Upper lobe of left lung (tissue), 6 donors: ENCODE measurements at places on chromosomes 2 and 18.

- H3K4me3 ChIP-seq = no peak overlapping the region
- H3K27ac ChIP-seq = no peak overlapping the region
- no peaks in the 10 kb centered on the region for H3K36me3 ChIP-seq
- H3K4me1 ChIP-seq = no peaks in the 10 kb centered on the region
Measured at GRCh38 chr2:63440612-63441011, 147.7 kb downstream of the WDPCP start.

DNA sequence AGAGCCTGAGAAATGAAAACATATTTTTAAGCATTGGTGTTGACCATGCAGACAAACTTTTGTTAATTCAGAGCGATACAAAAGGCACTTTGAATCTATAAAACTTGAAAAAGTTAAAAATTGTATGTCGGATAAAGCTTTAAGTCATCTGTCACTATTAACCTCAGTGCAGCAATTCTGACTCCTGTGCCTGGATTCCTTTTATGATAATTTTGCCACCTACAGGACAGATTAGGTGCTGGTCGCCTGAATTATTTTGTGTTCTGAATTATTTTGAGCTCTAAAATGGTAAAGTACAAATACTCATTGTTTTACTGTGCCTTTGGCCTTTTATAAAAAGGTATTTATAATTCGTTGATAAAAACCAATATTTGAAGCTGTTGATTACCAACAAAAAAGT is 19.4 kb upstream of the RNF138 start:
- no peaks in the 10 kb centered on the region for H3K27me3 ChIP-seq
- no peaks in the 10 kb centered on the region for H3K36me3 ChIP-seq
- no peak overlapping the region for H3K27ac ChIP-seq
- DNase-seq = no peak
- no peaks in the 10 kb centered on the region for H3K4me1 ChIP-seq

GRCh38 chr2:54773838-54774237 is 50.4 kb downstream of the EML6 start:
- no peak overlapping the region for H3K4me3 ChIP-seq
- H3K27me3 ChIP-seq = no peaks in the 10 kb centered on the region
- no peak overlapping the region for H3K27ac ChIP-seq

GRCh38 chr2:27408601-27409320 is 630 bp downstream of the PPM1G start:
- DNase-seq = peak; percentile 26
- H3K4me3 ChIP-seq = peak overlapping the region; percentile 74
- H3K27me3 ChIP-seq = no peaks in the 10 kb centered on the region
- H3K27ac ChIP-seq = peak overlapping the region; percentile 93
- peaks cover 21% of the 10 kb centered on the region for H3K4me1 ChIP-seq

DNA sequence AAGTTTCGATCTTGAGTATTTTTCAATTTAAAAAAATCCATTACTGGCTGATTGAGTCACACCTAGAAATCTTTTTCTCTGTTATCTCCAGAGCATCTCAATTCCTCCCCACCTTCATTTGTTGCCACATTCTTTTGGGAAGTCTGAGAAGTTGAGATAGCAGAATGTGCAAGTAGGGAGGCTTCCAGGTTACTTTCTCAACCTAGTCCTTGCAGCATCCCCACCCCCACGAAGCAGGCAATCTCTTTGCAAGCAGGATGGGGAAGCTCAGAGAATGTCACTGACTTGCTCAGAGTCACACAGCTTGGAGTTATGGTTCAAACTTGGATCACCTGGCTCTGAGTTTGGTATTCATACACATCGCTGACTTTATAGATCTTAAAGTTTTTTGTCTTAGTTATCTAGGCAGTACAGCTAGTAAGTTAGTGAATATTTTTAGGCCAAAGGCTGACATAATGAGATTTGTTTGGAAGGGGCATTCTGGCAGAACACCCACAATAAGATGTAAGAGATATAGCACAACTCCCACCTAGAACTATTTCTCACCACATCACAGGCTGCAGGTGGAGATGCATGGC is 25.9 kb upstream of the LCLAT1 start:
- H3K4me1 ChIP-seq = no peaks in the 10 kb centered on the region
- no peaks in the 10 kb centered on the region for H3K36me3 ChIP-seq
- no peak overlapping the region for H3K4me3 ChIP-seq
- no peaks in the 10 kb centered on the region for H3K27me3 ChIP-seq
- no peak for DNase-seq

- no peaks in the 10 kb centered on the region for H3K4me1 ChIP-seq
- H3K36me3 ChIP-seq = no peaks in the 10 kb centered on the region
- no peak overlapping the region for H3K27ac ChIP-seq
- no peaks in the 10 kb centered on the region for H3K27me3 ChIP-seq
- H3K4me3 ChIP-seq = no peak overlapping the region
Measured at GRCh38 chr2:148865512-148865911, 9.5 kb upstream of the KIF5C start.

DNA sequence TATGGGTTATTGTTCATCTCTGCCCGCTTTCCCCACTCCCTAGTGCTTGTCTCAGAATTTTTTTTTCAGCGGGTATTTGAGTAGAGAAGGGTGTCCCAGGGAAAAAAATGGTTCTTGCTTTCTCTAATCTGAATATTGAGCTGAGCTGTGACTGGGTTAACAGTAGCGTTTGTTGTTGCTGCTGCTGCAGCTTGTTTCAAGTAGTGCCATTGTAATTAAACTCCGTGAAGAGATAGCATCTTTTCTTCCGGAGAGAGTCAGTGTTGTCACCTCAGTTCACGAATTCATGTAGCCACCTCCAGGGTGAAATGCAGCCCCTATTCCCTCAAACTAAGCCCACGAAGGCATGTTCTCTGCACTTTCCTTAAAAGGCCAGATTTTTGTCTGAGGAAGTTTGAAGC is 1.5 kb upstream of the AAK1 start:
- H3K27me3 ChIP-seq = no peaks in the 10 kb centered on the region
- H3K27ac ChIP-seq = peak overlapping the region; percentile 97
- DNase-seq = no peak
- no peaks in the 10 kb centered on the region for H3K36me3 ChIP-seq

- no peak overlapping the region for H3K27ac ChIP-seq
- no peaks in the 10 kb centered on the region for H3K4me1 ChIP-seq
- no peaks in the 10 kb centered on the region for H3K27me3 ChIP-seq
- no peaks in the 10 kb centered on the region for H3K36me3 ChIP-seq
- no peak for DNase-seq
Measured at GRCh38 chr2:70668911-70669310, 99.1 kb downstream of the ADD2 start.

- DNase-seq = no peak
- H3K4me1 ChIP-seq = no peaks in the 10 kb centered on the region
Measured at GRCh38 chr18:32610176-32610575, 139.5 kb upstream of the GAREM1 start.

- H3K36me3 ChIP-seq = no peaks in the 10 kb centered on the region
- H3K27me3 ChIP-seq = no peaks in the 10 kb centered on the region
- no peak overlapping the region for H3K27ac ChIP-seq
- H3K4me1 ChIP-seq = peaks cover 10% of the 10 kb centered on the region
- no peak for DNase-seq
Measured at GRCh38 chr18:8011906-8012305, 444.8 kb downstream of the PTPRM start.

DNA sequence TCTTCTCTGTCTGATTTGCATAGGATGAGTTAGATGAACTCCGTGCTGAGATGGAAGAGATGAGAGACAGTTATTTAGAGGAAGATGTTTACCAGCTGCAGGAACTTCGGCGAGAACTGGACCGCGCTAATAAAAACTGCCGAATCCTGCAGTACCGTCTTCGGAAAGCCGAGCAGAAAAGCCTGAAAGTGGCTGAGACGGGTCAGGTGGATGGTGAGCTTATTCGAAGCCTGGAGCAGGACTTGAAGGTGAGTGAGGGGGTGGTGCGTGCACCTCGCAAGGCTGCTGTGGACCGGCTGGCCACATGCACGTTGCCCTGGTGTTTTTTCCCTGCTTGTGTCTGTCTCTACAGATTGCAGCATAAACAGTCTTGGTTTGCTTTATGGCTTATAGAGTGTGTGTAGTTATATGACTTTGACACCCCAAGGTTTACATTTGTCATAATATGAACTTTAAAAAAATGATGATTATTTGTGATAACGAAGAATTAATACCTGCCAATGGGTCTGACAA is 13.1 kb downstream of the MTCL1 start:
- no peak for DNase-seq
- no peak overlapping the region for H3K4me3 ChIP-seq
- no peak overlapping the region for H3K27ac ChIP-seq
- no peaks in the 10 kb centered on the region for H3K36me3 ChIP-seq
- no peaks in the 10 kb centered on the region for H3K27me3 ChIP-seq

DNA sequence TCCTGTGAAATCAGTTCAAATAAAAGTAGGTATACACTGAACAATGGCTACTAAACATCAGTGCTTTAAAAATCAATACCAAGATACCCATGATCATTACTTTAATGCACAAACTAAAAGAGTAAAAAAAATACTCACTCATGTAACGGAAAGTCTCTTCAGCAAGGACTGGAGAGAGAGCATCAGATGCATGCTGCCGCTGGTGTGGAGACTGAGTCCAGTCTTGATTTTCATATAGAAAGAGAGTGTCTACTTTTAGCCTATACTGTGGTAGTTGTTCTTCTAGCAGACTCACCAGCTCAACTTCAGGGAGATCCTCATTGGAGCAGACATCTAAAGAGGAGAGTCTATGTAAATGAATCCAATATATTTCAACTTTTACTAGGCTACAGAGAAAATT is 44.0 kb downstream of the TRAK2 start:
- no peaks in the 10 kb centered on the region for H3K36me3 ChIP-seq
- no peak overlapping the region for H3K4me3 ChIP-seq
- no peak overlapping the region for H3K27ac ChIP-seq
- DNase-seq = no peak
- H3K27me3 ChIP-seq = no peaks in the 10 kb centered on the region

- H3K4me1 ChIP-seq = peaks cover 37% of the 10 kb centered on the region
- H3K27ac ChIP-seq = peak overlapping the region; percentile 92
- DNase-seq = no peak
- peak overlapping the region; percentile 67 for H3K4me3 ChIP-seq
- peaks cover 27% of the 10 kb centered on the region for H3K36me3 ChIP-seq
- no peaks in the 10 kb centered on the region for H3K27me3 ChIP-seq
Measured at GRCh38 chr2:10447300-10447894, 730 bp downstream of the ODC1 start.

GRCh38 chr2:222707102-222707688 is 35.7 kb downstream of the MOGAT1 start:
- no peak overlapping the region for H3K4me3 ChIP-seq
- no peaks in the 10 kb centered on the region for H3K36me3 ChIP-seq
- DNase-seq = no peak
- no peak overlapping the region for H3K27ac ChIP-seq
- H3K27me3 ChIP-seq = no peaks in the 10 kb centered on the region
- peaks cover 22% of the 10 kb centered on the region for H3K4me1 ChIP-seq

DNA sequence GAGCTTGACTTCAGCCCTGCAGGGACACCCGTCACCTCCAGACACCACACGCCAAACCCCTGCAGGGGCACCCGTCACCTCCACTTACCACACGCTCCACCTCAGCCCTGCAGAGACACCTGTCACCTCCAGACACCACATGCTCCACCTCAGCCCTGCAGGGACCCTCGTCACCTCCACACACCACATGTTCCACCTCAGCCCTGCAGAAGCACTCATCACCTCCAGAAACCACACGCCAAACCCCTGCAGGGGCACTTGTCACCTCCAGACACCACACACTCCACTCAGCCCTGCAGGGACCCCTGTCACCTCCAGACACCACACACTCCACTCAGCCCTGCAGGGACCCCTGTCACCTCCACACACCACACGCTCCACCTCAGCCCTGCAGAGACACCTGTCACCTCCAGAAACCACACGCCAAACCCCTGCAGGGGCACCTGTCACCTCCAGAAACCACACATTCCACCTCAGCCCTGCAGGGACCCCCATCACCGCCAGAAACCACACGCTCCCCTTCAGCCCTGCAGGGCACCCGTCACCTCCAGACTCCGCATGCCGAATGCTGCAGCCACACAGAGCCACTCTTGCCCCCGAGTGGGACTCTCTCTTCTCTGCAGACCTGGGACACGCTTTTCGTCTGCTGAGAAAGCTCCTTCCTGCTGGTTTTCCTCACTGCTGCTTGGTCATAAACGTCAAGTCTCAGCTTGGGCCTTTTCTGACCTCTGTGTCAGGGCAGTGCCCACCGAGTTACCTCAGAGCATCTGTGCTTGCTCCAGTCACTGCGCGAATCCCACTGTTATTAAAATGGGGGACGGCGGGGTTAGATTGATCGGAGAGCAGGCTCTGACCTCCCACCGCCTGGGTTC is 77.5 kb upstream of the SALL3 start:
- DNase-seq = no peak
- no peaks in the 10 kb centered on the region for H3K36me3 ChIP-seq
- no peak overlapping the region for H3K4me3 ChIP-seq
- H3K27me3 ChIP-seq = no peaks in the 10 kb centered on the region
- no peaks in the 10 kb centered on the region for H3K4me1 ChIP-seq

GRCh38 chr2:148982282-148982681 is 56.2 kb upstream of the LYPD6B start:
- H3K4me1 ChIP-seq = peaks cover 5% of the 10 kb centered on the region
- H3K36me3 ChIP-seq = no peaks in the 10 kb centered on the region
- no peaks in the 10 kb centered on the region for H3K27me3 ChIP-seq
- no peak for DNase-seq
- H3K27ac ChIP-seq = no peak overlapping the region
- no peak overlapping the region for H3K4me3 ChIP-seq

DNA sequence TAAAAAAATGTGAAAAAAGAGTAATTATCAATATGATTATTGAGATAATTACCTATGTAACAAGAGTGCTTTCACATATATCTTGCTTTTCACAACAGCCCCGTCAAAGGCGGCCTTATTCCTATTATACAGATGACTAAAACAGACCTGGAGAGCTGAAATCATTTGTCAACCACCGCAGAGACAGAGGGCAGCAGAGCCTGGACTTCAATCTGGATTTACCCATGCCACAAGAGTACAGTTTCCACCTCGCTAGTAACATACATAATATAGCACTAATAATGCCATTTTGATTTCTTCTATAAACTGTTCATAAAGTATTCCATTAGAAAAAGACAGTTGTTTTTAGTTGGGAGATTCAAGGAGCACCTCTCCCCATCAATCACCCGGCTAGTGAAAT is 121.8 kb downstream of the EPB41L3 start:
- H3K4me3 ChIP-seq = no peak overlapping the region
- no peak for DNase-seq
- H3K27ac ChIP-seq = no peak overlapping the region

DNA sequence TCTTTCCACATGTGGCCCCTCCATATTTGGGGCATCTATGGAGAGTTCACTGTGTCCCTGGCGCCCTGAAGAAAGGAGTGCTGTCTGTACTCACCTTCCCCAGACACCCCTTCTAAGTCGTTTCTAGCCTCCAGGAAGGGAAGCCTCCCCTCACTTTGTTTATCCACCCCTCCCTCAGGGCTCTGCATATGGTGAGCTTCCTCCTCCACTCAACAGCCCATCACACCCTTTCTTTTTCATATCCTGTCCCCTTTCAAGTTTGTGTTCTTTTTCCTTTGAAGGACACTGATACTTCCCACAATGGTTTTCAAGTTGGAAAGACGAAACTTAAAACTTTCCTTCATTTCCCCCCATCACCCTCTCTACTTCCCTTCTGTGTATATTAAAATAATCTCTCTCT is 291.4 kb upstream of the POU3F3 start:
- H3K4me3 ChIP-seq = no peak overlapping the region
- no peaks in the 10 kb centered on the region for H3K36me3 ChIP-seq
- H3K4me1 ChIP-seq = no peaks in the 10 kb centered on the region
- no peak overlapping the region for H3K27ac ChIP-seq

- H3K27me3 ChIP-seq = no peaks in the 10 kb centered on the region
- no peak for DNase-seq
- no peaks in the 10 kb centered on the region for H3K36me3 ChIP-seq
- no peaks in the 10 kb centered on the region for H3K4me1 ChIP-seq
Measured at GRCh38 chr2:65215946-65216345, 11.7 kb upstream of the ACTR2 start.

- H3K27ac ChIP-seq = no peak overlapping the region
- DNase-seq = no peak
- no peaks in the 10 kb centered on the region for H3K4me1 ChIP-seq
- no peak overlapping the region for H3K4me3 ChIP-seq
- peaks cover 20% of the 10 kb centered on the region for H3K36me3 ChIP-seq
Measured at GRCh38 chr2:97834610-97835009, 121.2 kb downstream of the ZAP70 start.
